ENCODE measurements at places on chromosomes 13 and 19.

DNA sequence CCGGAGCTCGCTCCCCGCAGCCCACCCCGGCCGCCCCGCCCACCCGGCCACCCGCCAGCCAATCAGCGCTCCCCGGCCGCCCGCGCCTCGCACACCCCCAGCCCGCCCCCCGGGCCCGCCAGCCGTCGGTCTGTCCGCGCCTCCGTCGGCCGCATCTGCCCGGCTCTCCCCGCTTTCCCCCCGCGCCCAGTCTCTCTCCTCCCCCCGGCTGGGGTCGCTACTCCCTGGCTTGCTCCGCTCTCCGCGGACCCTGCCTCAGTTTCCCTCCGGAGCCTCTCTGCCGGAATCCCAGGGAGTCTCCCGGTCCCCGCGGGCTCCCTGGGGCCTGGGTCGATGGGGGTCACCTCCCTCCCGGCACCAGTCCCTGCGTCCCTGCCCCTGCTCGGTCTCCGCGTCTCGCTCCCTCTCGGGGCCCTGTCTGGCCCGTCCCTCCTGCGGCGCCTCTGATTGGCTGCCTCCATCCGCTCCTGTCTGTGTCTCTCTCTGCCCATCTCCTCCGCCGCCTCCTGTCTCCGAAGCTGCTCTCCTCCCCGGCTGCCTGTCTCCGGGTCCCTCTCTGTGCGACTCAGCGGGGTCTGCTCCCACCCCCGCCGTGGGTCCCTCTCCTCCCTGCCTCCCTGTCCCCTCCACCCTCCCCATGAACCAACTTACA lies 484 bp downstream of the IL11 start:
- no peak for DNase-seq

DNA sequence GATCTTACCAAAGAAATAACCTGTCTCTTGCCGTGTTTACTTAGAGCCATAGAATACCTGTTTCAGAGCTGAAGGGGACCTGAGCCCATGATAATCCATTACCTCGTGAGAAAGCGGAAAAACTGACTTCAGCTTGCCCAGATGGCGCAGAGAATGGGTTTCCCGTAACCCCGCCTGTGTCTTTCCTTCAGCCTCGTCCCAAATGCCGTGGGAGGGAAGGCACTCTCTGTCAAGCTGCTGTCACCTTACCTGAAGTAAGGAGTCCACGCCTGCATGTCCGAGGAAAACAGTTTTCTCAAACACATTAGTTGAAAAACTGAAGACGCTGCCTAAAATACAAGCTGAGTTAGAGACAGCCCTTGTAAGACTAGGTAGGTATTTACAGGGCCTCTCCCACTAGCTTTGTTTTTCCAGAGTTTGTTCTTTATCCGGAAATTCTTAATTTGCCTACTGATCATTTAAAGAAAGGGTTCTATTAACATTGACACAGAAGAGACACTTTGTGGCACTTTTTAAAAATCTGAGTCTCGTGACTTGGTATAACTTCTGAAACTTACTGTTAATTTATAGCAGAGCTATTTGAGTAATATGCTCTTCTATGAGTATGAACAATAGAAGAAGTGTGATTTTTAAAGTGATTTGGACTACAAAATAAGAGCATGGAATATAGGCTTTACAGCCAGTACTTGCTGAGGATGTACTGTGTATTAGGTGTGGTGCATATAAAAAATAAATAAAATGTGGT lies 1.3 kb upstream of the INTS6 start:
- no peak for DNase-seq

DNA sequence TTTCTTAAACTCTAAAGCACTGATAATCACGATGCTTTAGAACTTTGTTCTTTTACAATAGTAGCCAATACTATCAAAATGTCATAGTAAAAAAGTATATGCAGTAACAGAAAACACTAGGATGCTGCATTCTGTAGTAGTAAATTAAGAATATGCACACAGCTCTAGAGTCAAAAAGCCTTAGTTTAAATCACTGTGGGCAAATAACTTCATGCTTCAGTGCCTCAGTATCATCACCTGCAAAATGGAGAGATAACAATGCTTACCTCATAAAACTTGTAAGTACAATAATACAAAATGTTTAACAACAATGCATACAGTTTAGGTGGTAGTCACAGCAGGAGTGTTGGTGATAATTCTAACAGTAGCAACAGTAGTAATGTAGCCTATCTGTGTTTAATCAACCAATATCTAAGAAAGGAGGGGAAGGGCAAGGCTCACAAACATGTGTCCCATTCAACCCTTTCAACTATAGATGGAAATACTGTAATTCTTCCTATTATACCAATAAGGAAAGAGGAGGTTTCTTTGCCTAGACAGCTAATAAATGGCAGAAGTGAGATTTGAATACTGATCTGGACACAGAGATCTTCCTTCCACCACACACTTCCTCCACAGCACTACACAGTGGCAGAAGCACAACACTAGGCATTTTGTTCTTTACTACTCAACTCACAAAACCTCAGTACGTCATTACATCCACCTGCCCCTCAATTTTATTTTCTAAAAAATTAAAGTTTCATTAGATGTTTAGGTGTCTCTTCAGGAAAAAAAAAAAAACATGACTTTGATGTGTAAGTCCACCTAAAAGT lies 4.6 kb downstream of the RBM26 start:
- DNase-seq: no peak

DNA sequence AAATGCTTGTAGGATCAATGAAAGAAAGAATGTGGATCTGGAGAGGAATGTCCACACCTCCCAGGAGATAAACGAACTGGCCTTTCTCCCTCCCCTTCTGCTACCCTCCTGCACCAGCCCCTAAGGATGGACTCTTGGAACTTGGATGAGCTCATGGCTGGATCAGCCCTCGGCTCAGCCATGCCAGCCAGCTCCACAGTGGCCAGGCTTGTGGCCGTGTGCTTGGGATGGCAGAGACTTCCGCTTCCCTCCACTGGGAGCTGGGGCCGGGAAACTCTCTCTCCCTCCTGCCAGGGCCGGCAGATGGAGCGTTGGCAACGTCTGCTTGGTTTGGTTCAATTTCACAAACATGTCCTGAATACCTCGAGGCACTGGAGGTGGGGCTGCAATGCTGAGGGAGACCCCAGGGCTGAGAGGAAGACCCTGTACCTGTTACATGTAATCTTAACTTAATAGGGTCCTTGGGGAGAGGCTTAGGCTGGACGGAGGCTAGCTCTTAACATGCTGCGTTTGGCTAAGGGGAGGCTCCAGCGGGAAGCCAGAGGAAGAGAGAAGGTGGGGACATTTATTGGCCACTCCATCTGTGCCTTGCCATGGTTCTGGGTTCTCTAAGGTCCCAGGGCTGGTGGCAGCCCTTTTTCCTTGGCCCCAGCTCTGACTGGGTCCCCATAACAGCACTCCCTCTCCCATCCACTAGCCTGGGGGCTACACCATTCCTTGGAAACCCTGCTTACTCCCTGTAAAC lies 152.5 kb downstream of the IER2 start:
- DNase-seq: no peak

- no peak for DNase-seq
Measured at GRCh38 chr19:50321831-50322230, 7.3 kb downstream of the KCNC3 start.

DNA sequence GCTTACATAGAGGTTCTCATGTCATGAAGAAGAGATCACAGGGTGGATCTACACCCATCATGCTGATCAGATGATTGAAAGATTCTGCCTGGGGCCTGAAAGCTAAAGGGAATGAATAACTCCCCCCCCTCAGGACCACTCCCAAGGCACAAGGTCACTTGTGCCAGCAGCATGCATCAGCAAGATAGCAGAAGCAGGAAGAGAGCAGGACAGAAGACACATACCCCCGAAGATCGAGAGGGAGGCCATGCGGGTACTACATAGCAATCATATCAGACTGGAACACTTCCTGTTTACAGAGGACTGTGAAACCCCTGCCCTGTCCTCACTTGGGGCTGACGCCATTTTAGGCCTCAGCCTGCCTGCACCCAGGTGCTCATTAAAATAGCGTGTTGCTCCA lies 143.2 kb upstream of the EDNRB start:
- DNase-seq: no peak

GRCh38 chr19:28296506-28296905 lies 916.4 kb downstream of the UQCRFS1 start:
- DNase-seq: no peak

DNA sequence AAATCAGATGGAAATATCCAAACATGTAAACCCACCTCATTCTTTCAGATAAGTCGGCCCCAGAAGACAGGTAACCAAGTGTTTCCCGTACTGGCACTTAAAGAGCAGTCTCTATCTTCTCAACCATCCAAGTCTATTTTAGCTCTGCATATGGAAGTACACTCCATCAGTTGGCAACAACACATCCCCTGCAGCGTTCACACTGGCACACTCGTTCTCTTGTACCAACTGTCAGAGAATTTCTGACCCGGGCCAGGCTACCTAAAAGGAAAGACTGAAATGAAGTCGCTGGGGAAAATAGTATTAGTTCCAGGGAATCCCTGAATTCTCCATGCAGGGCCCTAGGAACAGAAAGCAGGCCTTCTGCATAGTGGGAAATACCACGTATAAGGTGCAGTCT lies 109.3 kb downstream of the RXFP2 start:
- DNase-seq: no peak

DNA sequence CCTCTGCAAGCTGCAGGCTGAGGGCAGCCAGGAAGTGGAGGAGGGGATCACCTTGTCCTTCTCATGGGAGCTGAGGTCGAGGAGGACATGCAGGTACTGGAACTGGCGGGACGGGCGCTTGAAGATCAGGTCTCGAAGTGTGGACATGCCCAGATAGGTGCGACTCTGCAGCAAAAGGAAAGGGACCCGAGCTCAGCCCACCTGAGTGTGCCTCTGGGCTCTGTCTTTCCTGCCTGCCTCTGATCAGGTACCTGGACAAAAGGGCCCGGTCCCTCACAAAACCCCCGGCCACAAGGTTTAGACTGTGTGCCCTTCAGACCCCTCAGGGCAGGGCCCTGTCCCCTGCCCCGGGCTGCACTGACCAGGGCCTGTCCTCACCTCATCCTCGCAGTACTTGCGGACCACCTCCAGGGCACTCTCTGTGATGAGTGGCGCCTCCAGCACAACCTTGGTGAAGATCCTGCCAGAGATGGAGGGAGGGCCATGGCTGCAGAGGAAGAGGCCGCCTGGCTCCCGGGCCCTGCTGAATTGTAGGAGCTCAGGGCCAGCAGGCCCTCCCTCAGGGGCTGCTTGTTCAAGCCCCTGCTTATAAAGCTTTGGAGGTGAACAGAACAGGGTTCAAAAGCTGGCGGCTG lies 12.5 kb upstream of the RSPH6A start:
- DNase-seq: no peak

GRCh38 chr13:77056382-77056781 lies 29.4 kb upstream of the FBXL3 start:
- no peak for DNase-seq

GRCh38 chr13:83883061-83883523 lies 818 bp upstream of the SLITRK1 start:
- no peak for DNase-seq

GRCh38 chr13:47109028-47109427 lies 212.2 kb upstream of the HTR2A start:
- DNase-seq: no peak

DNA sequence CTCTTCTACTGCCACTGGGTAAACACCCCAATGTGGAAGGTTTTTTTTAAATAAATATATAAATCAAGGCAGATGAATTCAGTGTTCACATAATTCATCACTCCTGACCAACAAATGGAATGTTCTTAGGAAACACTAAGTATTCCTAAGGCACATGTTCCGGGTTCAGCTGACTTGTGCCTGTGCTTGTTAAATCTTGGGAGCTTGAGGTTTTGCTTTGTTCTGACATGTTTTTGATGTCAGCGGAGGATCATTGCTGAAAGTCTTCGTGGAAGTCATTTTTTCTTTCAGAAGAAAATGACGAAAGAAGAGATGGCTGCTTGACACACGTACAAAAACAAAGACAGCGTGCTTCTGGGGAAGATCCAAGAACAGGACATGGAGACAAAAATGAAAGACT lies 185.8 kb downstream of the MZT1 start:
- no peak for DNase-seq

DNA sequence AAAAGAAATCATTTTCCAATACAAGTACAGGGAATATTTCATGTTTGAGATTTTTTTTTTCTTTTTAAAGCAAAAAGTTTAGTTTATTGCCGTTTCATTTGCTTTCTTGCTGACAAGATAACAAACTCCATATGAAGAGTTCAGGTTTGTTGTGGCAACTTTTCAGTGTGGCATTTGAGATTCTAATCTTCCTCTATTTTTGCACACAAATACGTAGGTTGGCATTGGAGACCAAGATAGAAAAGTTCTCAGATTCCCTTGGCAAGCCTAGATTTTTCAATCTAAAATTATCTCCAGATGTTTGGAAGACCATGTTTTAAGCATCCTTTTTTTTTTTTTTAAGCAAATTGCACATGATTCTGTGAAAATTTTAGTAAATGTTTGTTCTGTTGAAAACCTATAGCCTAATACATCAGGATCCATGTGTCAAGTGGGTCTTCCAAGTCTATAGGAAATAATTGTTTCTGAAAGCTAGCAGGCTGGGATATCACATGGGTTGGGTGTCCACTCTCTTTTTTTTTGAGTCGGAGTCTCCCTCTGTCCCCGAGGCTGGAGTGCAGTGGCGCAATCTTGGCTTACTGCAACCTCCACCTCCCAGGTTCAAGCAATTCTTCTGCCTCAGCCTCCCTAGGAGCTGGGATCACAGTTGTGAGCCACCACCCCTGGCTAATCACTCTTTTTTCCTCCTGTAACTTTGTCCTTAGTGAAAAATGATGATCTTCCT lies 2.6 kb downstream of the GARRE1 start:
- no peak for DNase-seq

- DNase-seq: no peak
Measured at GRCh38 chr13:84588023-84588422, 705.7 kb upstream of the SLITRK1 start.

DNA sequence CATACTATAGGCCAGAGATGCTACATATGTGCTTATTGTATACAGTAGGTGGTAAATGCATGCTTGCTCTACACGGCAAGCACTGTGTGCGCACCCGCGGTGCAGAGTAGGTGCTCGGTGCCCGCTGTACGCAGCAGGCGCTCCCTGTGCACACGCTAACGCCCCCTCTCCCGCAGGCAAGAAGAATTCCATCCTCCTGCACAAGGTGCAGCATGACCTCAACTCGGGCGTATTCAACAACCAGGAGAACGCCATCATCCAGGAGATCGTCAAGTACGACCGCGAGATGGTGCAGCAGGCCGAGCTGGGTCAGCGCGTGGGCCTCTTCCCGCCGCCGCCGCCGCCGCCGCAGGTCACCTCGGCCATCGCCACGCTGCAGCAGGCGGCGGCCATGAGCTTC lies 17.7 kb downstream of the POLRMT start:
- no peak for DNase-seq

DNA sequence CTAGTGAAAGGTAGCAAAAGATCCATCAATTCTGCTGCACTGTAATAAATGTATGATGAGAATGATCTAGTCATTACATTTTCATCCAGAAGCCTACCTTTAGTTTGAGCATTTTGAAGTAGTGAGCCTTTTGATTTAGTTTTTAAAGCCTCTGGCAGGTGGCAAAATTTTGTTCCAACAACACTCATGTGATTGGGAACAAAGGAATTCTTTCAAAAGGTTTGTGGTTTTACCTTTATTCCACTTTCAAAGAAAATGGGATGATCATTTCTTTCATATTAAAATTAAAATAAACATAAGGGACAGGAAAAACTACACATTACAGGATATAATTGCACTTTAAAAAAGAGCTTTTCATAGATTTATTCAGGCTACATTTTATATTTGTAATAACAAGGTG lies 260.2 kb downstream of the DACH1 start:
- no peak for DNase-seq

GRCh38 chr13:52811841-52812240 lies 36.6 kb downstream of the PCDH8 start:
- no peak for DNase-seq

Data from cardiac septum (tissue), 1 donor.